ENCODE measurements at places on chromosomes 7 and 10.

DNA sequence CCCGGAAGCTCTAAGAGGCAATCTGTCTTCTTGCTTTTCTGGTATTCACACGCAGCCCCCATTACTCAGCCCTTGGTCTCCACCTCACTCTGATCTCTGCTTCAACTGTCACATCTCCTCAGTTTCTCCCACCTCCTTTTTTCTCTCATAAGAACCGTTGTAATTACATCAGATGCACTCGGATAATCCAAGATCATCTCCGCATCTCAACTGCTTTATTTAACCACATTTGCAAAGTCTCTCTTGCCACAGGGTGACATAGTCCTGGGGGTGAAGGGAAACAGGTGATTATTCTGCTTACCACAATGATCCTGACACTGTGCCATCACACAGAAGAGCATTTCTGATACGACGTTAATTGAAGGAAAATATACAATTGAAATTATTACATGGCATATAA, 79.9 kb downstream of the HACD1 start:
- no peak for DNase-seq

GRCh38 chr10:113916053-113916452, 61.6 kb downstream of the NHLRC2 start:
- DNase-seq: no peak

GRCh38 chr7:91165006-91165845, 99.0 kb upstream of the FZD1 start:
- no peak for DNase-seq

DNA sequence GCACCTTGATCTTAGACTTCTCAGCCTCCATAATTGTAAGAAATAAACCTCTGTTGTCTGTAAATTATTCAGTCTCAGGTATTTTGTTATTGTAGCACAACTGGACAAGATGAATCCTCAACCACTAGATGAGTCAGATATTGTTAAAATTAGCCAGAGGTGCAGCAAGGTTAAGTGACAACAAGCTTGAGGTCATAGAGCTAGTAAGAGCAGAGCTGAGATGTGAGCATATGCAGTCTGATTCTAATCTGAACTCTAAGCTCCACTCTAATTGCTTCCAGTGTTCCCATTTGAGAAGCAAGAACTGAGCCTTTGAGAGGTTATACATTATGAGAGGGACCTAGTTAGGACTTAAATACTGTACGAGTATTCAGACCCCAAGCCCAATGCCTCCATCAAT, 93.1 kb downstream of the FZD1 start:
- DNase-seq: no peak

- DNase-seq: no peak
These were observed 100.0 kb downstream of the CLEC2L start for GRCh38 chr7:139623518-139623917.

DNA sequence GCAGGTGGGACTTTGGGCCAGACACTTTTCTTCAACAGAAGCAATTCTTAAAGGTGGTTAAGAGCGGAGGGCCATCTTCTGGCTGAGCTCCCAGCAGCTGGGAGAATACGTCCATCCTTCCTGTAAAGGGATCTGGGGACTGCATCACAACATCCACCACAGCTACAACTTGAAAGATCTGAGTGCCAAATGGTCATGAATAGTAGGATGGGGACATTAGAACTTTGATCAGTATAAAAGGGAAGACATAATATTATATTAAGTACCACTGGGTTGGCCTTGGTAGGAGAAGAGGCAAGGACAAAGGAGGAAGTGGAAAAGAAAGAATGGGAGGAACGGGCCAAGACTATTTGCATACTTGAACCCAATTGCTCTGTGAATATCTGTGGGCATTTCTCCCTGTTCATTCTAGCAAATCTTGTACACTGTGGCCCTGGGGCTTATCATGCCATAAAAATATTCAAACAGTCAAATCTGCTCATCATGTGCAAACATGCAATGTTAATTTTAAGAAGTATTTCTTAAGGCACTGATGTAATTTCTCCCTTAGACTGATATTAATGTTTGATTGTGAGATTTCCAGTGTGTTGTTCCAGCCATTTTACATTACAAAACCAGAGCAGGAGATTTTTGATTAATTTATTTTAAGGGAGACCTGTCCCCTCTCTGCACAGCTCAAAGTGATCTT, 65.5 kb upstream of the CREB5 start:
- no peak for DNase-seq

- no peak for DNase-seq
These were observed 21.4 kb upstream of the KIF20B start for GRCh38 chr10:89679986-89680385.

DNA sequence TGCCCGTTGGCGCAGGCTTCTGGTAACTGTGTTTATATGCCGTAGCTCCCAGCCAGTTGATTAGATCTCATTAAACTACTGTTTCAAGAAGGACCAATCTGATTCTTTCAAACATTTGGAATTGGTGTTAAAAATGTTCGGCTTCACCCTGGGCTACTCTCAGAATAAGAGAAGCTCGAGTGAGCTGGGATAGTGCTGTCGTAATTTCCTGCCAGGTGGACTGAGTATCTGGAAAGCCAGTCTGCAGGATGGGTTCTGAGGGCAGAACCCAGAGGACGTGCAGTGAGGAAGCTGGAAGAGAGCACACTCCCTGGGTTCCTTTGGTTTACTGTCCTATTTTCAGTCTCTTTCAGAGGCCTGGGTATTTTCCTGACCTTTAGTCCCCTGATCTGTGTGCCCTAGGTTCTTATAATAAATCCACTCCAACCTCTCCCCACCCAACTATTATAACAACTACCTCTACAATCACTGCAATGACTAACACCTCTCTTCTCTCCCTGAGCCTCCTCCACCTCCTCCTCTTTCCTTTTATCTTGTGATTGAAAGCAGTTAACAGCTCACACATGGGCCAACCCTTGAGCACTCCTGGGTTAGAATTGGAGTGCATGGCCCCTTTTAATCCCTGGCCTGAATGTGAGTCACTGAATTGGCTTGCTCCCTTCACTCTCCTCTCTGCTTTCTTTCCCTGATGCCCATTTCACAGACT, 63.0 kb downstream of the AOAH start:
- no peak for DNase-seq

DNA sequence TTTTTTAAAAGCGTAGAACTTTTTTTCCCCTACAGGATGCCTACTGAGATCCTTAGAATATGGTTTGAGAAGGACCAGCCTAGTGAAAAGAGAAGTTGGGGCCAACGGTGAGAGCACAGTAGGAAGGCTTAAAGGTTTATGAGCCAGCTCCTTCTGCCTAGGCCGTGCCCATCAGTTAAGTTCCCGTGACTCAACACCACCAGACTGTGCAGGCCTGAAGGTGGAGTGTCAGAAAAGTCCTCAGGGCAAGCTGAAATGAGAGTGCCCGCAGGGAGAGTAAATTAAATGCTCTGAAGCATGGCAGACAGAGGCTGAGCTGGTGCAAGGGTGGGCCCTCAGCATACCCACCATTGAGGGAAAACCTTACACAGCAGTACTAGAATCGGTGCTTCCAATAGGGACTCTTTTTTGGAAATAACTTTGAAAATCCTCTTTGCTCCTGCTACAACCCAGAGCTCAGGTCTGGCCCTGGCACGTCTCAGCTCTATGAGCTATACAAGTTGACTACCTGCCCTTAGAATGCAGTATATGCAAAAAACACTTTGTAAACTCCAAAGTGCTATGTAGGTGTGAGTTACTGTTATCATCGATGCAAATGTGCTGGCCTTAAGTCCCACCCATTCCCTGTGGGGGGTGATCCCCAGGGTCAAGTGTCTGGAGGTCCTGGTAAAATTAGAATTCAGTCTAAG, 15.2 kb upstream of the C10orf67 start:
- DNase-seq: no peak

- DNase-seq: no peak
These were observed 138.9 kb downstream of the GRID1 start for GRCh38 chr10:86227501-86228258.

DNA sequence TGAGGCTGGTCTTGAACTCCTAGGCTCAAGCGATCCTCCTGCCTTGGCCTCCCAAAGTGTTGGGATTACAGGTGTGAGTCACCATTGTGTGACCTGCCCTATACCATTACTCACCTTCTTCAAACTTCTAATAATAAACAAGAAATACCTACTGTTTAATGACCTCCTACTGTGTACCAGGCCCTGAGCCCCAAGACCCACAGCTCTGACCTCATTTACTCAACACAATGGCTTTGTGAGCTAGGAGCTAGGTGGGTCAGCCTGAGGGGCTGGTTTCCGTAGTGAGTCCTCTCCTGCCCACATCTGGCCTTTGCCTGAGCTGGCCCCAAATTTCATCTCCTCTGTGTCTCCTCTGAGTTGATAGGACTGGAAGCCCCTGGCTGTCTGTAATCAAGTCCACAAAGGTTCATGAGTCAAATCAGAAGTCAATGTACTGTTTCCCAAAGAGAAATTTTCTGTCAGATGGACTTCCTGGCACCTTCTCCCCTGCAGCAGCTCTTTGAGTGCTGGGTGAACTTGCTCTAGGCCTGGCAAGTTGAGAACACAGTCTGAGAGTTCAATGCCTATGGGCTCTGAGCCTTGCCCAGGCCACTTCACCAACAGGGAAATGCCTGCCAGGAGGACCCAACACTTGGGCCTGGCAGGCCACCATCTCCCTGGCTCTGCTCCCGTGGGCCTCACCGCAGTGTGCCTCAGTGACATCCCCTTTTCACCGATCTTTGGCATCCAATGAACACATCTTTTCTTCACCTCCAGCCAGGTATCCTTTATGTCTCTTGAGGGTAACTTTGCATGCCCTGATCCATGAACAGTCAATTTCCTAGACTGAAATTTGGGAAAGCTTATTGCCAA, 24.0 kb downstream of the NEURL1 start:
- no peak for DNase-seq

GRCh38 chr10:116431598-116431997, 4.0 kb downstream of the PNLIPRP3 start:
- DNase-seq: no peak

DNA sequence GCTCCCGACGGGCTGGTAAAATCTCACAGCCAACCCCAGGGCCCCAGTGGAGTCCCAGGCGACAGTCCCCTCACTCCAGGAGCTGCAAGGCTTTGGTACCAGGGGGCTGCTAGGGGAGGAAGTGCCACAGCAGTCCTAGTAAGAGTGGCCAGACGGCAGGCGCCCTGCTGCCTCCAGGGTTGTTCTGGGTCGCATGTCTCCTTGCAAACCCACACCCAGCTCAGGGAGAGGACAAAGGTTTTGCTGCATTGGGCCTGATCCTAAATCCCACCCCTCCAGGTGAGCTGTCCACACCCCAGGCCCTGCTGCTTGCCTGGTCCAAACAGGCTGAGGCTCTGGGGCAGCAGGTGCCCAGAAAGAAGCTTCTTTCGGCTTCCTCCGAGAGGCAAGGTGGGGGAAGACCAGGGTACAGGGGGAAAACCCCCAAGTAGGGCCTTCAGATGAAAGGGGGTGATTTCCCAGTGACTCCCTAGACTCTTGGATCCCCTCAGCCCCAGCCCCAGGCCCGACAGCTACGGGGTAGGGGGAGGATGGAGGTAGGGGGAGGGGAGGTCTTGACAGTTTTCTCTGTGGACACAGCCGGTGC, 4.2 kb upstream of the KCP start:
- DNase-seq: no peak

DNA sequence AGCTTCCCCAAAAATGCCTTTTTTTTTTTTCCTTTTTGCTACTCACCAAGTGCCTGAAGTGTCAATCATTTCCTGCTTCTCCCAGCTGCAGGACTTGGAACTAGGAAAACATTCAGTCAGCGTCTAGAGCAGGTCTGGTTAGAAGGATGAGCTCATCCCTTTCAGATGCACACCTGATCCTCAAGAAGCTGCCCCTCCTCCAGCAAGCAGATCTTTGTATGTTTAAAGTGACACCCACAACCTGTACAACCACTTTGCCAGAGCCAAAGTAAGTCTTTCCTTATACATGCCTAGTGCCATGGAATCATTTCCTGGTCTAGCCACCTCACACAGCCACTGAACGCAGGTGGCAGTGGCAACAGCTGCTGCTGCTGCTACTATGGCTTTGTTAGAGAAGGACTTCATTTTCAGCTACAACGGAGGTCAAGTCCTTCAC, 10.4 kb upstream of the USP54 start:
- no peak for DNase-seq

DNA sequence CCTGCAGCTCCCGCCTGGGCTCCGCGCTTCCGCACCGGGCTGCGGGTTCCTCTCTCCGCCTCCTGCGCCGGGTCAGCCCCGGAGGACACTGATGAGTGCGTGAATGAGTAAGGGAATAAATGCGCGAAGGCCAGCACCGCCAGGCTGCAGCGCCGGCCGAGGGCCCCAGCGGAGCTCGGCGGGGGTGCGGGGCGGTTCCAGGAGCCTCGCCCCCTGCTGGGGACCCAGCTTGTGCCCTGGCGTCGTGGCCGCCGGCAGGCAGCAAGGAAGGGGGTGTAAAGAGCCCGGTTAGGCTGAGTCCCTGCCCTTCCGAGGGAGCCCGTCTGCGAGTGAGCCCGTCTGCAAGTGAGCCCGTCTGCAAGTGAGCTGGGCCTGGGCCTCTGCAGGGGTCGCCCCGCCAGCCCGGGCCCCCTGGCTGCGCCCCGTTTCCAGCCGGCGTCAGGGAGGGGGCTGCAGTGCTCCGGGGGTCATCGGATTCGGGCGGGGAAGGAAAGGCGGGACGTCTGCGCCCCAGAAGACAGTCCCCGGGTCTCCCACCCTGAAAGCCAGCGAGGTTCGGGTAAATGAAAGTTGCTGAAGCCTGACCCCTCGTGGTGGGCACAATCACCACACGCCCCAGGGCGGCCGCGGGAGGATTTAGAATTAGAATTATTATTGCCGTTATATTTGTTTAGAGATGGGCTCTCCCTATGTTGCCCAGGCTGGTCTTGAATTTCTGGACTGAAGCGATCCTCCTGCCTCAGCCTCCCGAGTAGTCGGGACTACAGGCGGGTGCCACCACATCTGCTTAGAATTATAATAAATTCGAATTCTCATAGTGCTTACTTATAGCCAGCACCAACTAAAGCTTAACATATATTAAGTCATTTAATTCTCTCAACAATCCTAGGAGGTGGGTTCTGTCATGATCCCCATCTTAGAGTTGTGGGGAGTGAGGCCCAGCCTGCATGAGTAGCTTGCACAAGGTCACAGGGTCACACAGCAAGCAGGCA, 8.6 kb upstream of the CRYGN start:
- DNase-seq: peak; percentile 71

- no peak for DNase-seq
These were observed 4.2 kb upstream of the TCAF1 start for GRCh38 chr7:143906151-143906550.

DNA sequence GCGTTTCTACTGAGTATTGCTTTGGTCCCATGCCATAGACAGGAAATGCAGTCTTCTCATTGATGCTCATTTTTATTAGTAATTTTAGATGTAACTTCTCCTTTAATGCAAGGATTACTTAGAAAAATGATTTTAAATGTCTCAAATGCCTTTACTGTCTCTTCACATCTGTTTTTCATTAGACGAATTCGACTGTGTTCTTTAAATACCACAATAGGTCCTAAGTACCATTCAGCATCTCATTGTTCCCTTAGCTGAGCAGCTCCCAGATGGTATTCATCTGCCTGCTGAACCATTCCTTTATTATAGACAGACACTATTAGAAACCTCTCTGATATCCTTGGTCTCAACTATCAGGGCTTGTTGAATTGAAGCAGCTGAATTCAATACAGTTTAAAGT, 113.6 kb downstream of the LSMEM1 start:
- no peak for DNase-seq

DNA sequence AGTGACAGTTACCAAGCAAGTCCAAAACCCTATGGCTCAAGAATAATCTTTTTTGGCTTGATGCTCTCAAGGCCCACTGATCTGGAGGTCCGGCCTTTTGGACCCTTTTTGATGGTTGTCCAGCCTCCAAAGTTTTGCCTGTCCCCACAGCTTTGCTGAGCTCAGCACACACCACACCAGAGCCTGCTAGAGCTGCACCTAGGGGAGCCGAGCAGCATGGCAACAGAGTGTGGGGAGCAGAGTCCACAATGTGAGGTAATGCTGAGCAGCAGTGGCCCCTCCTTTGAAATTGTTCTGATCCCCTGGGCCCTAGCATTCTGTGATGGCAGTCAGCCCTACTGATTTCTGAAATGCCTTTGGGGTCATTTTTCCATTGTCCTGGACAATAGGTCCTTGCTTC, 9.3 kb downstream of the GIMAP7 start:
- DNase-seq: no peak
